ENCODE measurements at places on chromosomes 4 and X. TPM values are rescaled to one million over a fixed set of nuclear protein-coding genes. Genes with fewer than 3 reads are reported as not detected.

The GYPE gene
- 0.47 TPM for total RNA-seq

The TBCK gene
- 18.9 TPM for total RNA-seq

The MAGEB6 gene
- total RNA-seq: not detected

The MAGEA1 gene
- total RNA-seq: not detected

The FAM199X gene
- total RNA-seq: 23.6 TPM

The TMPRSS11B gene
- 0.40 TPM for total RNA-seq

The CNGA1 gene
- not detected for total RNA-seq

The ZNF185 gene
- total RNA-seq: 4.2 TPM

The EDA2R gene
- total RNA-seq: 1.2 TPM

Measured in gastroesophageal sphincter (tissue), 4 donors.